GM13976 (cell line): ENCODE measurements at places on chromosomes 11 and 22.

DNA sequence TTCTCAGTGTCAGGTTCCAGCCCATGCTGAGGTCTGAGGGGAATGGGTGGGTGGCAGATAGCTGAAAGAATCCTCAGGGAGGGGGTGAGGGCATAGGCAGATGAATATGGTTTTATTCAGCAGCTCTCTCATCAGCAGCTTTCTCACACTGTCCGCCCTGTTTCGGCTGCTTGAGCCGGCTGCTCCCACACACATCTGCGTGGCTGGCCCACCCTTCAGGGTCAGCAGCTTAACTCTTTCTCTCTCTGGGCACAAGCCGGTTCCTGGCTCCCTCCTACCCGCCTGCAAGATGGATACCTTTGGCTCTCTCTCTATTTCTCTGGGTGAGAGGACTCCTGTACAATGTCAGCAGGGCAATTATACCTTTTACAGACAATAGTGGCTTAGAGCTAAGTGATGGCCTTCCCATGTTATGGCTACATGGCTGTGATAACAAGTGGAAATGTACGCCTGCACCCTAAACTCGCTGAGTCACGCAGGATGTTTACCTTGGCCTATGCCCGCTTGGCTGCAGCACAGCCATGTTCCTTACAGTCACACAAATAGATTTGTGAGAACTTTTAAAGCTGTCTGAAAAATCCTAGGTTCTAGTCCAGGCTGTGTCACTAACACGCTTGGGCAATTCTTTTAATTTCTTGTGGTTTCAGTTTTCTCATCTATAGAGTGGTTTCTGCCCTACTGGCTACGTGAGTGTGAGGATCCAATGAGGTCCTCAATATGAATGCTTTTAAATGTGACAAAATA is 4.1 kb downstream of the MMP20 start:
- DNase-seq: no peak

GRCh38 chr22:41857155-41857859 is 24.4 kb downstream of the SREBF2 start:
- DNase-seq: peak; percentile 63

- DNase-seq: no peak
These were observed 102.7 kb upstream of the PARVA start for GRCh38 chr11:12274558-12275197.

GRCh38 chr11:128726458-128727139 is 32.7 kb downstream of the FLI1 start:
- peak; percentile 59 for DNase-seq

- no peak for DNase-seq
These were observed 144.6 kb downstream of the MN1 start for GRCh38 chr22:27656970-27657369.

DNA sequence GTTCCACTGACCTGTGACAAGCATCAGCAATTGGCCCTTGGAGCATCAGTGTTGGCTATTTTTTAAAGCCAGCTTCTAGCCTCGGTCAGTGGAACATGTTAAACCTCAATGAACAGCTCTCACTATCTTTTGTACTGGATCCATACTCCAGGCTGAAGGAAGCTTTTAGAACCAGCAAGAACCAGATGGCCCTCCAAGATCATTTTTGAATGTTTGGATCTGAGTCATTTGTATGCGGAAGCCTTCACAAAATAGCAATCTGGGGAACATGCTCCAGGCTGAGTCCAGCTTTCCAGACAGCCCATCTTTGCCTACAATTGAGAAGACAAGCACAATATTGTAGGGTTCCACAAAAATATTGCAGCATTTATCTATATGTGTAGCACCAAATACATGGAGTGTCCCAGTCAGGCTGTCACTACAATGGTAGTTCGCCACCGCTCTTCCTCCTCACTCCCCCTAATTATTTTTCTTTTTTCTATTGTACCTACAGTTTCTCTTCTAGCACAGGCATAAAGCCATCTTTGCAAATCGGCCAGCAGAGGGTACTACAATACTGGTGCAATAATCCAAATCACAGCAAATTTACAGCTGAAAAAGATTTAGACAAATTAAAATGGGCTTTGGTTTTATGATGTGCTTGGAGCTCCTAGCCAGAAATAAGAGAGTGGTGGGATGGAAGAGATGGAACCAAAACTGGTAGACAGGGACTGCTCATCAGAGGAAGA is 177.4 kb upstream of the BLID start:
- no peak for DNase-seq

- peak; percentile 60 for DNase-seq
These were observed 562 bp downstream of the ZBED4 start for GRCh38 chr22:49853981-49854831.

GRCh38 chr11:124012697-124013096 is at the start of gene OR10G4:
TSS of gene OR10G4 (plus strand) at chr11:124012997. CDS start at chr11:124015575, 2,578 bp downstream.
- no peak for DNase-seq

DNA sequence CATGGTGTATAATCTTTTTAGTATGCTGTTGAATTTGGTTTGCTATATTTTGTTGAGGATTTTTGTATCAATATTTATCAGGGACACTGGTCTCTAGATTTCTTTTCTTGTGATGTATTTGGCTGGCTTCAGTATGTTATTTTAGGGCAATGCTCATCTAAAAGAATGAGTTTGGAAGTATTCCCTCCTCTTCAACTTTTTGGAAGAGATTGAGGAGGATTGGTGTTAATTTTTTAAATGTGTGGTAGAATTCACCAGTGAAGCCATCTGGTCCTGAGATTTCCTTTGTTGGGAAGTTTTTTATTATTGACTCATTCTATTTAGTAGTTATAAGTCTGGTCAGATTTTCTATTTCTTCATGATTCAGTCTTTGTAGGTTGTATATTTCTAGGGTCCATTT is 22.1 kb upstream of the SPATA19 start:
- DNase-seq: no peak
